Central memory CD4-positive, alpha-beta T cell (primary cell): ENCODE measurements at places on chromosomes 12 and 14.

DNA sequence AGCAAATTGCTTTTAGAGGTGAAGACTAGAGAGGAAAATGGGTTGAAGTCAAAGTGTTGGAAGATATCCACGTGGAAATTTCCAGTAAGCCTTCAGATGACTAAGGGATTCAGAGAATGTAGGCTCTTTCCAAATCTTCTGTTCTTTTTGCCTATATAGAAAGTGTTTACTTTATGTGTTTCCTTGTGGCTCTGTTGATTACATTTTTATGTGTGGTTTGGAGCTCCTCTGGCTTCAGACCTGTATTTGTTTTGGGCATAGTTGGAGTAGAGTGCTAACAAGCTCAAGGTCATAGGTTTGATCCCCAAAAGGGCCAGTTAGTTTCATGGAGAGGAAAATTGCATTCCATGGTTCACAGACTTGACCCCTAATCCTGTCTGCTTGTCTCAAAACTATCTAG lies 91.9 kb downstream of the IGF1 start:
- no peak for DNase-seq

- DNase-seq: peak; percentile 63
These were observed 15.3 kb upstream of the ADSS1 start for GRCh38 chr14:104708606-104709268.

DNA sequence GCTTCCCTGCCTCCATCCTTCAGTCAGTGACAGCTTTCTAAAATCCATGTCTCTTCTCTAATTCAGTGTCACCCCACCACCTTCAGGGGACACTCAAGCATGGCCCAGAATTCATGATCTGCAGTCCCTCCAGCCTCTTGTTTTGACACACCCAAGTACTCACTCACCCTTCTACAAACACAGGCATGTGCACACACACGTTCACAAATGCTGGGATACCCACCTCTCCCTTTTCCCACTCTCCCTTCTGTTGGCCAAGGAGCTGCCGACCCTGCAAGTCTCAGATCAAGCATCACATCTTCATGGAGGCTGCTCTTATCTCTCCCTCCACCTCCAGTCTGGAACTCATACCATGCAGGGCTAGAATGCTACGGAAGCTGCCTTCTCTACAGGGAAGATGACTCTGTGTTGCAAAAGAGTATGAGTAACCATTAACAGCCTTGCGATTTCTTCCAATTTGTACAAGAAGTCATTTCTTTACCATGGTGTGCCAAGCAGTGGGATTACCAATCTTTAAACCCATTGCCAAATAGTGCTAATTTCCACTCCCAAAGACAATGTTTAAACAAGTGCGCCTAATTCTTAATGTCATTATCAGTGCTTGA lies 196.1 kb downstream of the BCL11B start:
- no peak for DNase-seq

DNA sequence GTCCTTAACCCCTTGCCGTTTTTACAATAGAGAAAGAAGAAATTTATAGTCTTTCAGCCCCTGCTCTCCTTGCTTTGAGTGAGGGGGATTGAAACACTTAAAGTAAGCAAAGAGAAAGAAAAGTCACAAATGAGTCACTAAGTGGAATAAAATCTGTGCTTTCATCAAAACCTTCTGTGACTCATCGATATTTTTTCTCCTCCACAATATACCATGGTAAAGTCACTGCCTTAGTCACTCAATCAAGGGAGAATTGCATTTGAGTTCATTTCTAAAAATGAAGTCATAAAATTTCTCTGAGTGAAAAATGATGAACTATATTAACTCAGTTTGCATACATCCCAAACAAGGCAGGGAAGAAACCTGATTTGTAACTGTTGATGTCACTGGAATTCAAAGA lies 470.3 kb downstream of the FOXG1 start:
- no peak for DNase-seq

DNA sequence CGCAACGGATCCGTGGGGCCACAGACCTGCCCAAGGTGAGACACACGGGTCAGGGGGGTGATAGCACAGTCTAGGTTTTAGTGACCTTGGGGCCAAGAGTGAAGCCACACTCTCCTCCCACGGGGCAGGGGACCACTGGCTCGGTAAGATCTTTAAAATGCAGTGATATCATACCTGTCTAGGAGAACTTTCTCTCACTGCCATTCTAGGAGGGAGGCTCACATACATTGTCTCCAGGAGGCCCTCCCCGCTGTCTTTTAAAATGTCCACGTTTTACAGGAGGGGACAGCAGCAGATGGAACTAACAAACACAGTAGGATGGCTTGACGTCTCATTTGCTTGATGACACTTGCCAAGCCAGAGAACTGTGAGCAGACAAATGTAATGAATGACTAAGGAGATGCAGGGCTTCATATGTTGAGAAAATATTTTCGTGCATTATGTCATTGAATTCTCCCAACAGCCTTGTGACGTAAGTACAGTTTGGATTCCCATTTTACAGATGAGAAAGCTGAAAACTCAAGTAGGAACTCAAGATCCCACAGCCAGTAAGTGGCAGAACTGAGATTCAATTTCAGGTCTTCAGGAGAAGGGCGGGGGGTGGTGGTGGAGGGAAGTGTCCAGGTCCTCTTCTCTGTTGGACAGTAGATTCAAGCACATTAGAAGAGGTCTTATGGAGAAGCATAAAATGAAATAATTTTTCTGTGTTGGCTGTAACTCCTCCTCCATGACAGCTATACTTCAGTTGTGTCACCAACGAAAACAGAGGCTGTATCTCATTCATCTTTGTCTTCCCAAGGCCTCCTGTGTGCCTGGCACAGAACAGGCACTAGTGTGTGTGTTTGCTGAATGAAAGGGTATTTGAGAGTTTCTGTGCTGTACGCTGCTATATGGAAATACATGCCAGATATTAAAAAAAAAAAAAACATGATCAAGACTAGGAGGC lies 2.1 kb downstream of the VASH1 start:
- no peak for DNase-seq

GRCh38 chr14:74462993-74463392 lies 30.1 kb downstream of the NPC2 start:
- DNase-seq: no peak

GRCh38 chr14:21974741-21975140 lies 301.1 kb upstream of the OR4E1 start:
- DNase-seq: peak; percentile 51

DNA sequence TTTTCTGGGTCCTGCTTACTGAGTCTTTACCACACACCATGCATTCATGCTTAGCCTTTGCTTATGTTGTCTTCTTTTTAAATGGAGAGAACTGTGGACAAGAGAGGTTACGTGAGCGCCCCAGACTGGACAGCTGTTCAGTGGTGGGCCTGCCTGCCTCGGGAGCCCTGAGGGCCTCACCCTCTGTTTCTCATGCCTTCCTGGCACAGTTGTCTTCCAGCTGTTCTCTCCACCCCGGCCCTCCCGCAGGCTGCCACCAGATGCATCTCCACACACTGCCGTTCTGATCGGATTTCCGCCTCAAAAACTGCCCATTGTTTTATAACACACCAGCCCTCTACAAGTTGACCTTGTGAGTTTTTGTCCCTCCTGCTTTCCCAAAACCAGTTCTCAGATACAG lies 100.8 kb downstream of the SAMD4A start:
- DNase-seq: no peak

- no peak for DNase-seq
These were observed 407.1 kb downstream of the TRHDE start for GRCh38 chr12:72679147-72679757.

GRCh38 chr12:22530-23201 lies 43.9 kb upstream of the IQSEC3 start:
- DNase-seq: no peak

- DNase-seq: no peak
These were observed 3.6 kb upstream of the MORN3 start for GRCh38 chr12:121673013-121673511.

DNA sequence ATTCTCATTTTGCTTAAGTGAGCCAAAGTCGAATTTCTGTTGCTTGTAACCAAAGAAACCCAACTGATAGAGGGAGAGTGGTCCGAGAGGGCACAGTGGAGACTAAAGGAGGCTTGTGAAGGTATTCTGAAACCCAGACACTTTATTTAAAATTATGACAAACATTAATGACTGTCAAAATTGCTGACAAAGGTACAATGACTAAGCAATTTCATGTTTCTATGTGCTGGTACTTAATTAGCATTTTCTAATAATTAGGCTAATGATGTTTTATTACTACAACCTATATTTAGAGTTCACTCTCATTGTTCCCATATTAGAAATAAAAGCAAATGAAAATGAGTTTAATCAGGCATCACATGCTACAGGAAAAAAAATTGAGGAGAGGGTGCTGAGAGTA lies 116.4 kb downstream of the PTGER2 start:
- DNase-seq: no peak

- no peak for DNase-seq
These were observed 40.5 kb upstream of the C14orf132 start for GRCh38 chr14:95998656-95999055.

GRCh38 chr14:104650057-104650980 lies 39.1 kb upstream of the INF2 start:
- peak; percentile 30 for DNase-seq

DNA sequence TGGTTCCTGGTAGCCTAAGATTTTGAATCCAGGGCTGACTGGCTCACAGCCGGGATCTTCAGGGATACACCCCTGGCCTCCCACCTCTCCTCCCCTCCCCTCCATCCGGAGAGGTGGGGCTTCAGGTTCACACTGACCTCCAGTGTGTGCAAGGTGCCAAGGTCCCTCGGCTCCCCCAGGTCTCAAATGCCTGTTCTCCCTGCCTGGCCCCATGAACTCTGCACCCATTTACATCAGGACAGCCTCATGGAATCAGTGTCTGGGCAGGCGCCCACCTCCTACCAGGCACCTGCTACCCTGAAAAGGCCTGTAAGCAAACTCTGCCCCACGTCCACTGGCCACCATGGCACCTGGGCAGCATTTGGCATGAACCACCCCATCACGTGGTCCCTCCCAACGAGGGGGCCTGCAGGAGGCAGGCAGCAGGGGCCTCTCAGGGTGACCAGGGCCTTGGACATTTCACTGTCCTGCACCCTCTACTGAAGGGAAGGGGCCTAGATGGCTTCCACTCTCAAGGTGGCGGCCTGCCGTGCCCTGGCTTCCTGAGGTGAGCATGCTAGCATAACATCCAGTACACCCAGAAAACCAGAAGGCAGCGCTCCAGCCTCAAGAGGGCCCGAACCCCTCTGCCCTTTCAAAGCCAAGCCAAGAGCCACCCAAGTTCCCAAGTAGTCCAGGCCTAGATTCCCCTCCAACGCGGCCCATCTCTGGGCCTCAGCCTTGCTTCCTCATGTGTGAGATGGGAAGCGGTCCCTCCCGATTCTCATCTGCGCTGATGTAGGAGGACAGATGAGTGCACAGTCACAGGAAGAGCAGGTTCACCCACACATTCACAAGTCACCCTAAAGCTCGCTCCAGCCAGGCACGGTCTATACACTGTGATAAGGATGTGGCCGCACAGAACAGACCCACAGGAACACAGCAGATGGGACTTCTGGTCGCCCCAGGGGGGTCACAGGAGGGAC lies 37.3 kb downstream of the CCDC85C start:
- DNase-seq: no peak

DNA sequence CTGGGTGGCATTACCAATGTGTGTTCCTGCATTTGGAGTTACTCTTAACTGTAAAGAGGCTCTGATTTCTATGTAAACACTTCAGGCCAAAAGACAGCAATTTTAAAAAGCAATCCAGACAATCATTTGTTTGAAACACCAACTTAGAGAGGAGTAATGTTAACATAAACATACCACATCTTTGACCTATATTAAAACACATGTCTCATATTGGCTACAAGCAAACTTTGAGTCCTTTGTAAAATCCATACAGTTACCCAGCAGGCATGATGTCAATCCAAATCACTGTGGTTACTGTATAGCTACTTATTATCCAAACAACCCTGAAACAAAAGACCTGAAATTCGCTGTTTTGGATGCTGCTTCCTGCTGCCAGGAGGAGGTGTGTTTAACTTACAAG lies 7.5 kb upstream of the G2E3 start:
- no peak for DNase-seq

- DNase-seq: no peak
These were observed 20.4 kb downstream of the DLK1 start for GRCh38 chr14:100747021-100747586.

DNA sequence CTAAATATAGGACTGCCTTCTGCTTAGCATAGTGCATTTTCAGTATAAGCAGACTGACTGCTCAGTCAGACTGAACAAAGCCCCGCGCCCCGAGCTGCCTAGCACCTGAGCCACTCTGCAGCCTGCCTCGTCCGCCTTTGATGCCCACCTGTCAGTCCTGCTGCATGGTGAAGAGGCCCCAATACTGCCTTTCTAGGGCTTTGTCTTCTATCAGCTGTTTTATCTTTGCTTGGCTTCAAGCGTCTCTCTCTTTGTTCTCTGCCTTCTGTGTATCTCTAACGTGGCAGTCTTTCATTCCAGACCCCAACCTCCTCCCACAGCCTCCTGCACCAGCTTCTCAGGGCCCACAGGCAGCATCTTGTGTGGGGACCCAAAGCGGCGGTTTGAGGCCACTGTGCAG lies 1001.0 kb downstream of the VRK1 start:
- no peak for DNase-seq

DNA sequence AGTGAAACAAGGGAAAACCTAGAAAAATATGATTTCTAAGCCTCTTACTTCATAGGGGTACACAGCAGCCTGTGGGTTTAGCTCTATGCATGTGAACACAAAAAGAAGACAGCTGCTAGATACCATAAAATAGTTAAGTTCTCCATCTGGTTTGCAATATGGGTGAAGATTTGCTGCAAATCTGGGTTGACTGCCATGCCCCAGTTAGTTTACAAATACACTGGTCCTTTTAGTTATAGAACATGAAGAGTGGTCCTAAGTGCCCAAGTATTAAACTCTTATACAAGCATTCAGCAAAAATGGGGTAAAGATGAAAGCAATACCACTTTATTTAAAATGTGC lies 176.1 kb downstream of the AEBP2 start:
- no peak for DNase-seq
